ENCODE measurements at places on chromosomes 1 and 21.
A peak's percentile ranks its signal among the peaks of the same experiment; 100 is the strongest.

- no peak overlapping the region for H3K4me3 ChIP-seq
- no peak overlapping the region for H3K27ac ChIP-seq
- H3K36me3 ChIP-seq, result 0 out of 2 replicates have a peak, but pooled peaks cover 2% of the 10 kb centered on the region
- H3K27me3 ChIP-seq, result no peaks in the 10 kb centered on the region
- H3K4me1 ChIP-seq, result peaks cover 13% of the 10 kb centered on the region
- DNase-seq, result no peak
These were observed 27.8 kb downstream of the HSPG2 start for GRCh38 chr1:21909286-21909759.

- H3K27me3 ChIP-seq, result peaks cover 16% of the 10 kb centered on the region
- no peak overlapping the region for H3K27ac ChIP-seq
- DNase-seq, result no peak
- H3K4me1 ChIP-seq, result peaks cover 12% of the 10 kb centered on the region
- no peak overlapping the region for H3K4me3 ChIP-seq
These were observed 2.9 kb upstream of the FOXO6 start for GRCh38 chr1:41358131-41359021.

DNA sequence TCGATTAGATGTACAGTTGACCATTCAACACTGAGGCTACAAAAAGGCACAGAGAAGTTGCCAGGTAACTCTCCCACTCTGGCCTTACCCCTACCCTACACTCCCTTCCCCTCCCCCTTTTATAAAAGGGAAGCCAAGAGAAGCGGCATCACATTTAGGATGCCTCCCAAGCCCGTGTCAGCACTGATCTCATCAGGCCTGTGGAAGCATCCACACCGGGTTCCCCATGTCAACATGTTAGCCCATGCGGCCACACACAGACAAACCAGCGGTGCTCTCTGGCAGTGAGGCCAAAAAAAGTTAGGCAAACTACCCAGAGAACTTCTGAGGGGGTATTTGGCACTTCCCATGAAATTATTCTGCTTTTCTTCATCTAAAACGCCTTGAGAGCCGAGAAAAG lies 29.9 kb downstream of the BCAR3 start:
- DNase-seq, result no peak
- no peaks in the 10 kb centered on the region for H3K36me3 ChIP-seq
- no peaks in the 10 kb centered on the region for H3K27me3 ChIP-seq
- no peak overlapping the region for H3K4me3 ChIP-seq
- H3K4me1 ChIP-seq, result no peaks in the 10 kb centered on the region

DNA sequence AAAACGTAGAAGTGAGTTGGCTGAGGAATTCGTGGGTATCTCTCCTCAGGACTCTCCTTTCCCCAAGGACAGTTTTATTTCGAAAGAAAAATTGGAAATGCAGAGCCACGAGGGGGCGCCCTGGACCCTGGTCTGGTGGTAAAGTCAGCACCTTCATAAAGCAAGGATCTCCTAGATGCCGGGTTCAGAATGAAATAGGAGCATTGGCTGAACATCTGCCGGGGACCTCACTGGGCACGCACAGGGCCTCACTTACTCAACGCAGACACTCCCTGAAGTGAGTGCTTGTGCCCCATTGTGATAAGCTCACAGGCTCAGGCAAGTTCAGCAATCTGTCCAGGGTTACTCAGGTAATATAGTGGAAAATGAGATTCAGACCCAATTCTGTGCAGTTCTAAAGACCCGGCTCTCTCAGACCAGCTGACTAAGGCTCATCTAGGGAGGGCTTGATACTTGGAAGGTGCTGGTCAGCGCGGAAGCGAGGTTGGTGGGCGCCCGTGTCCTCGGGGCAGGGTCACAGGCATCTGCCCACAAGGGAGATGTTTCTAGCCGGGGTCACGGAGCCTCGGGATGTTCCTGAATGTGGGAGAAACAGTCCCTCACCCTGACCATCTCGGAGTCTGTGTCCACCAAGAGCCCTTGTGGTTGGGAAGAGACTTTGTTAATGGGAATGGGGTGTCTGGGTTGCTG lies 55.7 kb upstream of the ETV3 start:
- H3K27me3 ChIP-seq, result no peaks in the 10 kb centered on the region
- no peak overlapping the region for H3K4me3 ChIP-seq
- DNase-seq, result peak; percentile 48
- peaks cover 1% of the 10 kb centered on the region for H3K4me1 ChIP-seq

DNA sequence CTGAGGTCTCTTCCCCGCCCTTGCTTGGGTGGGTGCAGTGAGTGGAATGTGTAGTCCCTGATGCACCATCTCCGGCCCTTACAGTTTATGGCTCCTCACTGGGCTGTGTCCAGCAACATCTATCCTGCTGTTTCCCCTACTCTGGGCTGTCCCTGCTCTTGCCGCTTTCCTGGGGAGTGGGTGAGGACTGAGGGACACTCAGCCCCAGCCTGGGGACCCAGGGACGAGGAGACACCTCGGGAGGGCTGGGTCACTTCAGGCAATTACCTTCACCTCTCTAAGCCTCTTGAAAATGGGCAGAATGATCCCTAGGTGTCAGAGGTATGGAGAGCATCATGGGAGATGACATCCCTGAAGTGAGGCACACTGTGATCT lies 13.6 kb upstream of the LRP8 start:
- H3K4me1 ChIP-seq, result no peaks in the 10 kb centered on the region
- no peak for DNase-seq

DNA sequence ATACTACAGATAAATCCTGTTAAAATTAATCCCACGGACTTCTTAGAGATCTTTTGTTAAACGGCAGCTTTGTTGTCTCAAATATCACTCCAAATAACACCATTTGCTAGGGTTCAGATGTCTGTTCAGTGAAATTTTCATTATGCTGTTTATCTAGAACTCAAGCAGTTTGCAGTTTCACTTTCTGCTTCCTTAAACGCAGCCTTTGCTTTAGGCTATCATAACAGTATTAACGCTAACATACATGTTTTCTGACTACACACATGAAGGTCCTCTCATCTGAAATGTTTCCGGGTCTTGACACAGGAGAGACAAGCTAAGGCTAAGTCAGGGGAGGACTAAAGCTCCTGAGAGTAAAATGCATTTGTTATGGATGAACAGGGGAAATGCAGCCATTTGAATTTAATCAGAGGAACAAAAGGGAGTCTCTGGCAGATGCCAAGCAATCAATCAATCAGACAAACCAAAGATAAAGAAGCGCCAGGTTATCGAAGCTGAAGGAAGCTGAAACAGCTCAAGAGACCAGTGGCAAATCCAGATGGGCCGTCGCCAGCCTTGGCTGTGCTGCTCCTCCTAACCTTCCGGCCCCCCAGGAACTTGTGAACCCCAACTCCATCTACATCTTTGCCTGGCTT lies 16.9 kb downstream of the CCSAP start:
- H3K27me3 ChIP-seq, result no peaks in the 10 kb centered on the region
- no peak overlapping the region for H3K27ac ChIP-seq
- no peaks in the 10 kb centered on the region for H3K4me1 ChIP-seq
- no peaks in the 10 kb centered on the region for H3K36me3 ChIP-seq
- H3K4me3 ChIP-seq, result no peak overlapping the region

DNA sequence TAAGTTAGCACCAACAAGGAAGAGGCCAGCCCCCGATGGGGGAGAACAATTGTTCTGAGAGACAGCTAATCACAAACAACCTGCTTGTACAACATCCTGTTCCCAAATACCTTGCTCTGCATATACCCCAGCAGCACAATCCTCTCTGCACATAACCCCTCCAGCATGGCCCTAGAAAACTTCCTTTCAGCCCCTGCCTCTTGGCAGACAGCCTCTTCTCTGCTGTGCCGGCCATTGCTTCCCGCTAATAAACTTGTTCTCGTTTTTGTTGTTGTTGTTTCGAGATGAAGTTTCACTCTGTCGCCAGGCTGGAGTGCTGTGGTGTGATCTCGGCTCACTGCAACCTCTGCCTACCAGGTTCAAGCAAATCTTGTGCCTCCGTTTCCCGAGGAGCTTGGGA lies 392.7 kb downstream of the SMYD3 start:
- no peaks in the 10 kb centered on the region for H3K36me3 ChIP-seq
- no peak for DNase-seq
- no peaks in the 10 kb centered on the region for H3K4me1 ChIP-seq
- no peak overlapping the region for H3K27ac ChIP-seq
- H3K27me3 ChIP-seq, result no peaks in the 10 kb centered on the region

DNA sequence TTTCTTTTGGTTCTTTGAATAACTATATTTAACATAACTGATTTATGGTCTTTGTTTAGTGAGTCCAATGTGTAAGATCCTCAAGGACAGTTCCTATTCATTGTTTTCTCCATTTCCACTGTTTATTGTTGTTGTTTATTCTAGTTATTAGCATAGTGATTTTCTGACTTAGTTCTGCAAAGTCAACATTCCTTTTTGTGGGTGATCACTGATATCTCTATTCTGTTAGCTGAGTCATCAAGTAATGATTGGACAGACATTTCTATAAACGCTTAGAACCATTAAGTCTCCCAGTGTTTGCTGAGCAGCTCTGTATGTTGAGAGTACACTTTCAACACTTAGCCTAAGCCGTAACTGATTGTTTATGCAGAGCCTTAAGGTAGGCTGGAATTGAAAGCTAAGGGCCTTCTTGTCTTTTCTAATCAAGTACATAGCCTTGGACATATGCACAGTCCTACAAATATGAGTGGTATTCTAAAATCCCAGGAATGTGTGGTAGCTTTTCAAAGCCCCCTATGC lies 87.1 kb downstream of the SLC5A9 start:
- no peak overlapping the region for H3K4me3 ChIP-seq
- no peaks in the 10 kb centered on the region for H3K4me1 ChIP-seq
- DNase-seq, result no peak

DNA sequence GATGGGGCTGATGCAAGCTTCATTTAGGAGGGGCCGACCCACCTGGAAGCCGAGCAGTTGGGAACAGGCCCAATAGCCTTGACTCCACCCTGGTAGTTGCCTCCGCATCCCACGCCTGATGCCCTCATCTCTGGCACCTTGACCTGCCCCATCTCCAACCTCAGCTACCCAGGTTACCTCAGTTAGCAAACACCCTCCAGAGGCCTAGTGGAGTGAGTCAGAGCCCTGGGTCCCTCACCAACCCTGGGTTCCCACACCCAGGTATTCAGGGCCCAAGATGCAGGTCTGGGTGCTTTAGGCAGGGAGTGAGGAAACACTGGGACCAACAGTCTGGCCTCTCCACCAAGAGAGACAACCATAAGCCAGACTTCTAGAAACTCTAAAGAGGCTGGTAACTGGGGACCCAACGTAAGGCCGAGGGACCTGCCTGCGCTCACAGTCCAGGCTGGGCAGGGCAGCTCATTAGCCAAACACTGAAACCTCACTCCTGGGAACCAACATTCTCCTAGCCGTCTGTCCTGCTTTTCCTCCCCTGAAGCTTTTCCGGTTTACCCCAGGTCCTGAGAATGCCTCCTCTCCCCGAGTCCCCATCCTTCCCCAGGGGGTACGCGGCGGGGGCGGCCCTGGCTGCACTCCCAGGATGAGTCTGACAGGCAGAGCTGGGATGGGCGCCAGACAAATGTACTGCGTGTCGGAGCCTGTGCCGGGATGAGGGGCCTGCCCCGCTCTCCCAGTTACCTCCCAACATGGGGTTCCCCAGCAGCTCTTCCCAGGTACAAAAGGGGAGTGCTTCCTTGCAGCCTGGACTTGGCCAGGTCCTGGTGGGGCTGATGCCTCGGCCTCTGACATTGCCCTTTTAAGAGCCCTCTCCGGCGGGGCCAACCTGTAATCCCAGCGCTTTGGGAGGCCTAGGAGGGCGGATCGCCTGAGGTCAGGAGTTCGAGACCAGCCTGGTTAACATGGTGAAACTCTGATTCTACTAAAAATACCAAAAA lies 8.9 kb upstream of the CELSR2 start:
- H3K36me3 ChIP-seq, result peaks cover 6% of the 10 kb centered on the region
- peaks cover 12% of the 10 kb centered on the region for H3K4me1 ChIP-seq
- H3K4me3 ChIP-seq, result no peak overlapping the region
- no peaks in the 10 kb centered on the region for H3K27me3 ChIP-seq

DNA sequence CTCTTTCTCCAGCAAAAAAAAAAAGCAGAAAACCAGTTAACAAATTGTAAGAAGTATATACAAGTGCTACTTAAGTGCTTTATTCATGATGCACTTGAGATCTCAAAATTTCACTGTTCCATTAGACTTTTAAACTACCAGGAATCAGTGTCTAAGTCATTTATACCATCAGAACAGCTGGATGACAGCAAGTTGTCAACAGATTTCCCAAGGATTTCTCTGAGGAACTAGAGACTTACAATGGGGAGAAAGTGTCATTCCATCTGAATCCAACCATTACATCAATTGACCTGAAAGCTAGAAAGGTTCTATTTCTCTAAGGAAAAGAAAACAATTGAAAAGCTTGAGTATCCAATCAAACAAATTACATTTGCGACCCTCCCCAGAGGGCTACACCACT lies 43.8 kb downstream of the USH2A start:
- no peaks in the 10 kb centered on the region for H3K4me1 ChIP-seq

- H3K27ac ChIP-seq, result no peak overlapping the region
- DNase-seq, result peak; percentile 48
- H3K36me3 ChIP-seq, result no peaks in the 10 kb centered on the region
- H3K27me3 ChIP-seq, result no peaks in the 10 kb centered on the region
- H3K4me3 ChIP-seq, result no peak overlapping the region
- H3K4me1 ChIP-seq, result peaks cover 2% of the 10 kb centered on the region
These were observed 5.5 kb upstream of the GBP6 start for GRCh38 chr1:89358287-89358893.

- DNase-seq, result no peak
- no peaks in the 10 kb centered on the region for H3K36me3 ChIP-seq
- no peak overlapping the region for H3K27ac ChIP-seq
- H3K27me3 ChIP-seq, result no peaks in the 10 kb centered on the region
These were observed 21.4 kb downstream of the GPA33 start for GRCh38 chr1:167068761-167069160.

GRCh38 chr1:8155528-8156186 lies 129.5 kb upstream of the ERRFI1 start:
- H3K27ac ChIP-seq, result no peak overlapping the region
- no peak overlapping the region for H3K4me3 ChIP-seq
- DNase-seq, result no peak
- H3K27me3 ChIP-seq, result no peaks in the 10 kb centered on the region
- peaks cover 3% of the 10 kb centered on the region for H3K4me1 ChIP-seq

GRCh38 chr1:97640677-97641076 lies 280.2 kb downstream of the DPYD start:
- H3K27ac ChIP-seq, result no peak overlapping the region
- DNase-seq, result no peak
- no peaks in the 10 kb centered on the region for H3K27me3 ChIP-seq
- no peak overlapping the region for H3K4me3 ChIP-seq

- DNase-seq, result no peak
- H3K4me1 ChIP-seq, result peaks cover 10% of the 10 kb centered on the region
- no peak overlapping the region for H3K4me3 ChIP-seq
- H3K27me3 ChIP-seq, result no peaks in the 10 kb centered on the region
- H3K27ac ChIP-seq, result no peak overlapping the region
These were observed 90.1 kb downstream of the DMRTB1 start for GRCh38 chr1:53549287-53549686.

- DNase-seq, result no peak
- H3K4me3 ChIP-seq, result no peak overlapping the region
- H3K27me3 ChIP-seq, result no peaks in the 10 kb centered on the region
These were observed 88.1 kb downstream of the GPATCH2 start for GRCh38 chr1:217542837-217543236.

- no peaks in the 10 kb centered on the region for H3K4me1 ChIP-seq
- no peak overlapping the region for H3K27ac ChIP-seq
- no peak for DNase-seq
- no peak overlapping the region for H3K4me3 ChIP-seq
- no peaks in the 10 kb centered on the region for H3K36me3 ChIP-seq
- no peaks in the 10 kb centered on the region for H3K27me3 ChIP-seq
These were observed 35.7 kb upstream of the PLA2G4A start for GRCh38 chr1:186792870-186793581.

Measured in iPS DF 6.9 (cell line).